Left lung (tissue), 14 donors: ENCODE measurements at places on chromosomes 6 and 20. TPM values are rescaled to one million over a fixed set of nuclear protein-coding genes. Genes with fewer than 3 reads are reported as not detected.

The DCBLD1 gene
- 55.8 TPM for total RNA-seq

The JPH2 gene
- total RNA-seq = 7.4 TPM

The ANGPT4 gene
- 0.16 TPM for total RNA-seq

The TXLNB gene
- total RNA-seq = 0.55 TPM

The SIGLEC1 gene
- total RNA-seq = 22.8 TPM

The GPLD1 gene
- total RNA-seq = 1.7 TPM

The FRS3 gene
- total RNA-seq = 5.3 TPM

The ZNF451 gene
- total RNA-seq = 53.4 TPM

The CCN6 gene
- not detected for total RNA-seq

The CYP21A2 gene
- 0.23 TPM for total RNA-seq

The COL19A1 gene
- total RNA-seq = 0.10 TPM

The RAE1 gene
- 18.1 TPM for total RNA-seq

The OLIG3 gene
- total RNA-seq = not detected

The CGA gene
- not detected for total RNA-seq
